Spinal cord (tissue), 10 donors: ENCODE measurements at places on chromosomes 3 and 15. TPM values are rescaled to one million over a fixed set of nuclear protein-coding genes. Genes with fewer than 3 reads are reported as not detected.

GRCh38 chr15:54374184-54374952, 396.1 kb downstream of the UNC13C start:
- H3K27ac ChIP-seq, result no peak overlapping the region
- no peak for DNase-seq
- no peaks in the 10 kb centered on the region for H3K36me3 ChIP-seq
- no peaks in the 10 kb centered on the region for H3K4me1 ChIP-seq
- no peaks in the 10 kb centered on the region for H3K27me3 ChIP-seq
- H3K4me3 ChIP-seq, result no peak overlapping the region

DNA sequence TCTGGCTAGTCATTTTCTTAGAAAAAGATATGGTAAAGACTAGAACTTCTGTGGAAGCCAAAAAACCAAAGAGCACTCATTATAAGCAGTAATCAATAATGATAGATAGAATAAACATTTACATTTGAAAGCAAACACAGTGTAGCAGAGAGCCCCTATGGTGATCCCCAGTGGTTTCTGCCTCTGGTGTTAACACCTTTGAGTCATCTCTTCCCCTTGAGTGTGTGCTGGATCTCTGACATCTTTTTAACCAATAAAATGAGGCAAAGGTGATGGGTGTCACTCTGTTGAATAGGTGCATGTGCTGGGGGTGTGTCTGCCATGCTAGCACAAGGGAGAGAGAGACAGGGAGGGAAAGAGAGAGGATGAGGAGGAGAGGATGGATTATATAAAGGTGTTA, 121.6 kb downstream of the TFG start:
- H3K4me1 ChIP-seq, result peaks cover 4% of the 10 kb centered on the region
- no peak overlapping the region for H3K4me3 ChIP-seq
- no peak for DNase-seq
- no peaks in the 10 kb centered on the region for H3K27me3 ChIP-seq
- H3K27ac ChIP-seq, result no peak overlapping the region

- H3K4me1 ChIP-seq, result peaks cover 59% of the 10 kb centered on the region
- DNase-seq, result peak; percentile 91
- H3K4me3 ChIP-seq, result peak within 1 kb of the TSS; percentile 54
Observed at GRCh38 chr3:10505050-10505790, at the start of gene ATP2B2. ATP2B2 (minus strand) TSS chr3:10505586; CDS start chr3:10449543, 56,043 bp downstream.

- peak overlapping the region; percentile 65 for H3K27ac ChIP-seq
- H3K4me1 ChIP-seq, result peaks cover 20% of the 10 kb centered on the region
- no peak for DNase-seq
- H3K36me3 ChIP-seq, result peaks cover 3% of the 10 kb centered on the region
- H3K4me3 ChIP-seq, result no peak overlapping the region
Observed at GRCh38 chr15:64636556-64636955, 138.8 kb downstream of the RBPMS2 start.

GRCh38 chr3:134056464-134056891, 26.8 kb upstream of the SLCO2A1 start:
- no peaks in the 10 kb centered on the region for H3K36me3 ChIP-seq
- no peaks in the 10 kb centered on the region for H3K27me3 ChIP-seq
- no peak overlapping the region for H3K27ac ChIP-seq
- H3K4me3 ChIP-seq, result no peak overlapping the region

DNA sequence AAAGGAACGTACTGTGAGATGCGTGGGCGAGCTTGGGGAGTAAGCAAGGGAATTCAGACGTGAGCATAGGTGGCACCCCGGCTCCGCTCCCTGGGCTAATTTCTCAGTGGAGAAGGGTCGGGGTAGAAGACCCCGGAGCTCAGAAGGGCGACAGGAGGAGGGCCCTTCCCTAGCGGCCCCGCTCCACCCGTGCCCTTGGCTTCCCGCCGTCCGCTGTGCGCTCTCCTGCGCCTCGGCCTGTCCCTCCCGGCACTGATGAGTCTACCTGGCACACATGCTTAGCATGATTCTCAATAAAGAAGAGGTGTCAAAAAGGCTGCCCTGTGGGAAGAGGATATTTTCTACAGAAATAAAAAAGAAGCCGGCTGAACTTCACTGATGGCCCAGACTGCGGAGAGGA, 292.7 kb downstream of the OCA2 start:
- no peaks in the 10 kb centered on the region for H3K4me1 ChIP-seq
- no peak overlapping the region for H3K4me3 ChIP-seq
- no peaks in the 10 kb centered on the region for H3K27me3 ChIP-seq
- DNase-seq, result no peak
- no peak overlapping the region for H3K27ac ChIP-seq
- H3K36me3 ChIP-seq, result no peaks in the 10 kb centered on the region

DNA sequence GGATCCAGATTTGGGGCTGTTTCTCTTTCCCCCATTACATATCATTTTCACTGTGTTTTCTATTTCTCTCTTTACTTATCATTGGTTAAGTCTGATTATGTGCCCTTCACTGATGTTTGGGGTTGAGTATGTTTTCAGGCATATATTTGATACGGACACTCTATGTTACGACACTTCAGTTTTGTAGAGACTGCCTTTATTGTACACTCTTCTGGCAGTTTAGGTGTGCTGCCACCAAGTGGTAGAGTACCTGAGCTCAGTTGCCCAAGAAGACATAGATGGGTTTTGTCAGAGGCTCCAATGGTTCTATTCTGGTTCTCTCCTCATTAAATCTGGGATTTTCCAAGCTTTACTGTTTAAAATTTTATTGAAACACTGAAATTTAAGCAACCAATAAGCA, 255.0 kb upstream of the ROPN1 start:
- DNase-seq, result no peak
- H3K36me3 ChIP-seq, result no peaks in the 10 kb centered on the region
- no peaks in the 10 kb centered on the region for H3K27me3 ChIP-seq
- no peak overlapping the region for H3K4me3 ChIP-seq
- H3K4me1 ChIP-seq, result peaks cover 3% of the 10 kb centered on the region
- H3K27ac ChIP-seq, result no peak overlapping the region

GRCh38 chr3:51392355-51393133, 1.5 kb downstream of the RBM15B start:
- no peak for DNase-seq
- H3K36me3 ChIP-seq, result peaks cover 75% of the 10 kb centered on the region
- no peaks in the 10 kb centered on the region for H3K27me3 ChIP-seq
- H3K4me3 ChIP-seq, result no peak overlapping the region
- H3K27ac ChIP-seq, result no peak overlapping the region

- H3K27me3 ChIP-seq, result peaks cover 8% of the 10 kb centered on the region
- H3K4me1 ChIP-seq, result peaks cover 7% of the 10 kb centered on the region
- no peaks in the 10 kb centered on the region for H3K36me3 ChIP-seq
- H3K27ac ChIP-seq, result no peak overlapping the region
- DNase-seq, result peak; percentile 26
Observed at GRCh38 chr3:157499342-157499963, 3.8 kb downstream of the VEPH1 start.

- peaks cover 6% of the 10 kb centered on the region for H3K4me1 ChIP-seq
- DNase-seq, result no peak
- no peak overlapping the region for H3K4me3 ChIP-seq
- no peak overlapping the region for H3K27ac ChIP-seq
- H3K27me3 ChIP-seq, result no peaks in the 10 kb centered on the region
Observed at GRCh38 chr3:13391308-13391707, 28.8 kb downstream of the NUP210 start.

DNA sequence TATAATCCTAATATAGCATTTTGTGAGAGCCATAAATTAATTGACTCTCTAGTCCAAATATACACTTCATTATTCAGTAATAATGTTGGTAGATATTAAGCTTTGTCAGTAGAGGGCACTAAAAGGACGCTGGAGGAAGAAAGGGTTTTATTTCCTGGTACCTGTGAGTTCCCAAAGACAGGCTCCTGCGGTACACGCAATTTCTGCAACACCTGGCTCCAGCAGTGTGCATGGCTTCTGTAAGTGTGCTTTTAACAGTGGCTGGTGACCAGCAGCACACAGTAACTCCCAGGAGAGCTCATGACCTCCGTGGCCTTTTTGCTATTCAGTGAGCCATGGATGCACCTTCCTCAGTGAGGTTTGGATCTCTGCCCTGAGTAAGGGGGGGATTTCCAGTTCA, 338.3 kb upstream of the ZNF385D start:
- H3K4me1 ChIP-seq, result no peaks in the 10 kb centered on the region
- no peaks in the 10 kb centered on the region for H3K27me3 ChIP-seq
- no peak for DNase-seq
- no peak overlapping the region for H3K4me3 ChIP-seq
- H3K27ac ChIP-seq, result no peak overlapping the region
- no peaks in the 10 kb centered on the region for H3K36me3 ChIP-seq

- H3K27me3 ChIP-seq, result no peaks in the 10 kb centered on the region
- H3K4me1 ChIP-seq, result peaks cover 10% of the 10 kb centered on the region
- no peaks in the 10 kb centered on the region for H3K36me3 ChIP-seq
- H3K27ac ChIP-seq, result no peak overlapping the region
- DNase-seq, result peak; percentile 69
Observed at GRCh38 chr3:154180836-154181691, 59.9 kb downstream of the ARHGEF26 start.

- H3K36me3 ChIP-seq, result no peaks in the 10 kb centered on the region
- DNase-seq, result peak; percentile 8
- H3K4me3 ChIP-seq, result no peak overlapping the region
- no peaks in the 10 kb centered on the region for H3K27me3 ChIP-seq
- no peak overlapping the region for H3K27ac ChIP-seq
- no peaks in the 10 kb centered on the region for H3K4me1 ChIP-seq
Observed at GRCh38 chr3:100603469-100603868, 5.9 kb upstream of the ADGRG7 start.

DNA sequence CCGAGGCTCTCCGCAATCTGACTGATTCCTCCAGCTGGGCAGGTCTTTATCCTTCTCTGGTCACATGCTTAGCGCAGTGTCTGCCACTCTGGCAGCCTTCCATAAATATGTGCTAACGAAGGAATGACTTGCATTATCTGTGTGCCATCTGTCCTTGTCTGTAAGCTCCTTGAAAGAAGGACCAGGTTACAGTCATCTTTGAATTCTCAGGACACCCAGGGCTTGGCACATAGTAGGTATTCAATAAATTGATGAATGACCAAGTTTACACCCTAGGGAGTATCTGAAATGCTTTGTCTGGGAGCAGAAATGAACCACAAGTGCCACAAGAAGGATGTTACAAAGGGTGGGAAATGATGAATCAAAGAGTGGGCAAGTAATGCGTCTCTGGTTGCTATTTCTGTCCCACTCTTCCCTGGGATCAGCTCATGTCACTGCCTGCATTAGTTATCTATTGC, 16.5 kb upstream of the FAM3D start:
- H3K36me3 ChIP-seq, result no peaks in the 10 kb centered on the region
- no peaks in the 10 kb centered on the region for H3K27me3 ChIP-seq
- H3K27ac ChIP-seq, result no peak overlapping the region
- peak; percentile 65 for DNase-seq
- no peaks in the 10 kb centered on the region for H3K4me1 ChIP-seq

- no peak for DNase-seq
- H3K27ac ChIP-seq, result no peak overlapping the region
- H3K27me3 ChIP-seq, result no peaks in the 10 kb centered on the region
Observed at GRCh38 chr3:159252274-159252673, 450.4 kb downstream of the MFSD1 start.

- DNase-seq, result no peak
- no peaks in the 10 kb centered on the region for H3K27me3 ChIP-seq
- no peak overlapping the region for H3K27ac ChIP-seq
Observed at GRCh38 chr15:42375941-42376340, 16.6 kb downstream of the CAPN3 start.

DNA sequence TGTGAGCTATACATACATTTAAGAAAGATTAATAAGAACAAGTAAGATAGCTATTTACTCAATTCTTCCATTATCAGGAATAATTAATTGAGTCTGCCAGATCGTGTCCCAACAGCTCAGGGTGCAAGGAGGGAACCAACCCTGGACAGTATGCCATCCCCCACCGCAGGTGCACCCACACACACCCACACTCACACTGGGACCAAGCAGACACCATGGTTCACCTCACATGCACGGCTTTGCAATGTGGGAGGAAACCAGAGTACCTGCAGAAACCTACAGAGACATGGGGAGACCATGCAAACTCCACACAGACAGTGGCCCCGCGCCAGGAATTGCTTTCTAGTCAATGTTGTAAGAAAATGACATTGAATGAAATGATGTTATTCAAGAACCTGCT, 20.0 kb upstream of the TJP1 start:
- no peaks in the 10 kb centered on the region for H3K27me3 ChIP-seq
- H3K4me3 ChIP-seq, result no peak overlapping the region
- H3K4me1 ChIP-seq, result no peaks in the 10 kb centered on the region
- no peaks in the 10 kb centered on the region for H3K36me3 ChIP-seq
- DNase-seq, result no peak

GRCh38 chr3:30505866-30506520, 100.4 kb upstream of the TGFBR2 start:
- no peak overlapping the region for H3K4me3 ChIP-seq
- no peaks in the 10 kb centered on the region for H3K36me3 ChIP-seq
- no peak for DNase-seq
- no peaks in the 10 kb centered on the region for H3K27me3 ChIP-seq
- no peak overlapping the region for H3K27ac ChIP-seq

GRCh38 chr3:32097768-32098167, 8.7 kb upstream of the GPD1L start:
- no peak overlapping the region for H3K4me3 ChIP-seq
- no peaks in the 10 kb centered on the region for H3K36me3 ChIP-seq
- no peak overlapping the region for H3K27ac ChIP-seq
- DNase-seq, result no peak

GOLGA8J gene
- 0.39 TPM for total RNA-seq

ACP3 gene
- 1.3 TPM for total RNA-seq

GPR160 gene
- 7.2 TPM for total RNA-seq

GNB5 gene
- 28.0 TPM for total RNA-seq

DUOXA2 gene
- total RNA-seq, result not detected

SLC9C1 gene
- total RNA-seq, result 0.72 TPM

THSD4 gene
- 127 TPM for total RNA-seq

GRK7 gene
- 0.22 TPM for total RNA-seq
